ENCODE measurements at places on chromosomes 11 and 22.
A peak's percentile ranks its signal among the peaks of the same experiment; 100 is the strongest.

GRCh38 chr11:119012629-119013170, 5.4 kb downstream of the RPS25 start:
- no peak for DNase-seq

DNA sequence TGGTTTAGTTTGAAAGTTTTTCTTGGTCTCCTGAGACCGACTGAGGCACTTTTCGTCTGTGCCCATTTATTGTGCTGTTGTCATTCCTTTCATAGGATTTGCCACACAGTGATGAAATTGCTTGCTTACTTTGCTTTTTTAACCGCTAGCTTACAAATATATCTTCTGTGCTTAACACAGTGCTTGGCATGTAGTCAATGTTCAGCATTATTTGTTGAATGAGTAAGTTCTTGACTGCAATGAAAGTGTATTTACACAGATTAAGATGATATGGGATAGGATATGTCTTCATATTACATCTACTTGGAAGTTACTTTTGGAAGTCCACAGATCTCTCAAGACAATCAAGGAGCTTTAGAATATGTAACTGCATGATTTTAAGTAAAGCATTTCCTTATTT, 91.2 kb downstream of the GRIA4 start:
- DNase-seq, result no peak

DNA sequence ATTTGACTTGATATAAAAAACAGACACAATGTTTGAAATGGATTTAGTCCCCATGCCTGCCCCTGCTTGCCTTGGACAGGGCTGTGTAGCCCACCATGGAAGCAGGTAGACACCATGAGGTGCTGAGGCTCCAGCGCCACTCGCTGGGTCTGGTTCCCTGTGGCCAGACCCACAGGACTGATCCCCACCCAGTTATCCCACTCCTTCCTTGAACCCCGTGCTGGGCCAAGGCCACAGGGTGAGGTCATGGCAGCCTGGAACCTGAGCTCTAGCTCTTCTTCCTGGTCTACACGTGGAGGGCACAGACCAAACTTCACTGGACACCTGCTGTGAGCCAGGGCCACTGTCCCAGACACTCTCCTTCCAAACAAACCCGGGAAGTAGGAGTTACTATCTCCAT, 42.5 kb downstream of the GAB4 start:
- no peak for DNase-seq

- DNase-seq, result no peak
These were observed 353.2 kb upstream of the TENM4 start for GRCh38 chr11:79794057-79794456.

DNA sequence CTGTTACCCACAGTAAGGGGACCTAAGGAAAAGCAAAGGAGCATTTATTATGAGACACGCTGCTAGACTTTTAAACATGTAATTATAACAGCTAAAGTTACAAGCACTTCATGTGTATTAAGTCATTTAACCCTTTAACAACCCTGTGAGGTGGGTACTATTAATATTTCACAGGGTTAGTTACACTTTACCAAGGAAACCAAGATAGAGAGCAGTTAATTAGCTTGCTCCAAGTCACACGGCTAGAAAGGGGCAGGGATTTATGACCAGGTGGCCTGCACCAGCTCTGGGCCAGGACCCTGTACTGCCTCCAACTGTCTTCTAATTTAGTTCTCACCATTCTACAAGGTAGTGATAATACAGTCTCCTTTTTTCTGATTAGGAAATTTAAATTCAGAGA, 74.9 kb downstream of the RPL27A start:
- DNase-seq, result no peak

DNA sequence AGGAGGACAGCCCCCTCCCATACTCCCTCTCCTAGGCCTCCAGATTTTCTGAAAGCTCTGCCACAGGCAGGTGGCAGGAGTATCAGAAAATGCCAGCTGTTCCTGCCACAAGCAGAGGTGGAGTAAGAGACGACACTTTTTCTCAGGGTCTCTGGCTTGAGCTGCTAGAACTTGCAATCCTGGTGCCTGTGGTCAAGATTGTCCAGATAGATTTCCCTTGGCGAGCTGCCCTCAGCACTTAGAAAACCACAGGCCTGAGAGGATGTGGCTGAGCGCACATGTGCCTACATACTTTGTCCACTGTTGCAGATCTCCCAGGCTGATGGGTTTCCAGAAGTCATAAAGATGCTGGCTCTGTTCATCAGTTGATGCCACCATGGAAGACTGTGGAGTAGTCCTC, 65.7 kb upstream of the NAV2 start:
- DNase-seq, result peak; percentile 71

- no peak for DNase-seq
These were observed 393.2 kb upstream of the TENM4 start for GRCh38 chr11:79834015-79834414.

DNA sequence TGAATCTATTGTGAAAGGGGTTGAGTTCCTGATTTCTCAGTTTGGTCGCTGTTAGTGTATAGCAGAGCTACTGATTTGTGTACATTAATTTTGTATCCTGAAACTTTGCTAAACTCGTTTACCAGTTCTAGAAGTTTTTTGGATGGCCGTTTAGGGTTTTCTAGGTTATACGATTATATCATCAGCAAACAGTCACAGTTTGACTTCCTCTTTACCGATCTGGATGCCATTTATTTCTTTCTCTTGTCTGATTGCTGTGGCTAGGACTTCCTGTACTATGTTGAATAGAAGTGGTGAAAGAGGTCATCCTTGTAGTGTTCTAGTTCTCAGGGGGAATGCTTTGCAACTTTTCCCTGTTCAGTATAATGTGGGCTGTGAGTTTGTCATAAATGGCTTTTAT, 24.6 kb upstream of the OOSP4B start:
- no peak for DNase-seq

GRCh38 chr11:131977854-131978253, 607.4 kb downstream of the NTM start:
- DNase-seq, result no peak

DNA sequence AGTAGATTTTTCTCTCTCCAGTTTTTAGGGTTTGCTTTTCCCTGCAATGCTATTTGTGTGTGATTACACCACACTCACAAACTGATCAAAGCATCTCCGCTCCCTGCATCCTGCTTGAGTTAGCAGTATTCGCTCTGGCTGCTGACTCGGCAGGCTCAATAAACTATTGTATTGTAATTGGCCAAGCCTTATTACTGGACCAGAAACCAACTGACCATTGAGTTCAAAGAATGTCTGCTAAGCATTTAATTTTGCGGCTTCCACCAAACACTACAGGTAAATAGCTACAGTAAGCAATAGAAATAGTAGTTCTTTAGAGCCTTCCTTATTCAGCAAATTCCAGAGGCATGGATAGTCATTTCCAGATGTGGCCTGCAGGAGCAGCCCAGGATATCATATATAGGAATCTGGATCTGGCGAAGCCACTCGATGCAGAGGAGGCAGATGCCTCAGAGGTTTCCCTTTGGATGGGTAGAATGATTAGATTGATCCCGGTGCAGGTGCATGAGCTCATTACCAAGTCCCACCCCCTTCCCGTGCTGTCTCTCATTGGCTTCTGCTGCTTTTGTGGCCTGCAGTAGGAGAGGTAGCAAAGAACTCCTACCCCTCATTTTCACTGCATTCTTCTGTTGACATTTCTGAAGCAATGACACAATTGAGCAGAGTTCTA, 77.3 kb downstream of the COMMD9 start:
- DNase-seq, result no peak

DNA sequence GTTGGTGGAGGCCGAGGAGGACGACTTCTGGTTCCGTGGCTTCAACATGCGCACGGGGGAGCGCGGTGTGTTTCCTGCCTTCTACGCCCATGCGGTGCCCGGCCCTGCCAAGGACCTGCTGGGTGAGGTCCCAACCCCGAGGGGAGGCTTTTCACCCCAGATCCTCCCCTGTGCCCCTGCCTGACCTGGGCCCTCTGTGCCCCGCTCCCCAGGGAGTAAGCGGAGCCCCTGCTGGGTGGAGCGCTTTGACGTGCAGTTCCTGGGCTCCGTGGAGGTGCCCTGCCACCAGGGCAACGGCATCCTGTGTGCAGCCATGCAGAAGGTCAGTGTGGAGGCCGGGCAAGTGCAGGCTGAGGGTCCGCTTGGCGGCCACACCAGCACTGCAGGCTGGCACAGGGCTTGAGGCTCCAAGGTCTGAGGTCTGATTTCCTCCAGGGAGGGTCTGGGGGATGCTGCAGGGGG, 5.1 kb downstream of the MAPK8IP2 start:
- no peak for DNase-seq

DNA sequence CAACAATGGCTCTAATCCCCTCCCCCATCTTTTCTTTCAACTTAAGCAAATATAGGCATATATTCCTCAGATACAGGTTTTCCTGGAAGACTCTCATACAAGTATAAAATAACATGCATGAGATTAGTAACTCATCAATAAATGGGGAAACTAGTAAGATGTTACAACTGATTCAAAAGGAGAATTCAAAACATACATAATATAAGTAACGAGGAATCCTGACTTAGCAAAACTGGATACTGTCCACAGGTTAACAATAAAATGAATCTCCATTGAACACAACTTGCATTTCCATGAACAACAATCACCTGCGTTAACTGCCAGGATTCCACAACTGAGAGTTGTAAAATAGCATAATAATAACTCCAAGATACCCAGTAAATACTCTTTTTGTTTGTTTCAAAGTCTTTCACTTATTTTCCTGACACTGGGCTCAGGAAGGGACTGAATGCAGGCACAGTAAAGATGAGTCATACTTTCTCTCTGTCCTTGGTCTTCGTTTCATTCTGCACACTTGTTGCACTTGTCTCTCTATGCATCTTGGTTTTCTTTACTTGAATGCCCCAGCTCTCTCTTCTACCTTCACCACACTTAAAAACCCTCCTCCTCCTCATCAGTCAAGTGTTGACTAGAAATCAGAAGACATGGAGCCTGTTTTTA, 8.1 kb downstream of the APIP start:
- DNase-seq, result no peak

DNA sequence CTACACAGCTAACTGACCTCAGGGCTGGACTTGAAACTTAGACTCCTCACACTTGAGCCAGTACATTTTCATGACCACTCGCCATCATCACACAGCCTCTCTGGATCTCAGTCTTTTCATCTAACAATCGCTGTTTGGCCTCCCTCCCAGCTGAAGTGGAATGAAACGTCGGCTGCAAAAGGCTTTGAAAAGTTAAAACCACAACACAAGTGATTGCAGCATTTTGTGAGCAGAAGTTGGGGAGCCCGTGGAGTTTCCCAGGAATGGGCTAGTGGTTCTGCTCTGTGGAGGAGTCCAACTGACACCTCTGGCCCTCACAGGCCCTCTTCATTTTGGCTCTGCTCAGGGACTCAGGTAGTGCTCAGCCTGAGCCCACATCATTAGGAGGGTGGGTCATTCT, 35.9 kb upstream of the TRIM29 start:
- no peak for DNase-seq

- peak; percentile 34 for DNase-seq
These were observed 14.1 kb downstream of the BTBD10 start for GRCh38 chr11:13448876-13449275.

DNA sequence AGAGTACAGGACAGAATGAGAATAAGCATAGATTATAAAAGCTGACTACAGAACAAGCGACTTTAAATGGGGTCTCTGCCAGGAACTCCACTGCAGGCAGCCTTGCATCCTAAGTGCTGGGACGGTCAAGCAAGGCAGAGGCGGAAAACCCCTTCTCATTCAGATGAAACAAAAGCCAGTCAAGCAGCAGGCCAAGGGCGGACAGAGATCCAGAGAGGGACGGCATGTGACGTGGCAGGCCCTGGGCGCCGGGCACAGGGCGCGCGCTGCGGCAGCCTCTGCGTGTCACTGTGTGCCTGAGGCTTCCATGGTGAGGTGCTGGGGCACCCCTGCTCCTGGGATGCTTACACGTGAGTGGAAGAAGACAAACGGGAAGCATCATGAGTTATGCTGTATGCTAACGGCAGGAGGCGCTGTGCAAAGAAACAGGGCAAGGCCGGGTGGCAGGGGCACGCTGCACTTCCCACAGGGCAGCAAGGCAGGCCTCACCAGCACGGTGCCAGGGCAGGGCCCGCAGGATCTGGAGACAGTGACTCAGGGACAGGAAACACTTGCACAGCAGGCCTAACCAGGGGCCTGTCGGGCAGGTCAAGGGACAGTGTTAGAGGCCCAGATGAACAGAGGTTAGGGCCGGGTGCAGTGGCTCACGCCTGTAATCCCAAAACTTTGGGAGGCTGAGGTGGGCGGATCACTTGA, 6.2 kb downstream of the TOLLIP start:
- DNase-seq, result peak; percentile 27

- no peak for DNase-seq
These were observed 30.1 kb upstream of the ZBTB44 start for GRCh38 chr11:130344841-130345240.

- DNase-seq, result no peak
These were observed 44.3 kb upstream of the H19 start for GRCh38 chr11:2041963-2042362.

GRCh38 chr11:130839981-130840666, 76.2 kb downstream of the SNX19 start:
- peak; percentile 64 for DNase-seq

- DNase-seq, result no peak
These were observed 17.6 kb downstream of the MAP6 start for GRCh38 chr11:75651218-75651617.

- DNase-seq, result no peak
These were observed 83.3 kb downstream of the BARX2 start for GRCh38 chr11:129458756-129459535.

- no peak for DNase-seq
These were observed 84.6 kb upstream of the LDLRAD3 start for GRCh38 chr11:35859301-35859700.

DNA sequence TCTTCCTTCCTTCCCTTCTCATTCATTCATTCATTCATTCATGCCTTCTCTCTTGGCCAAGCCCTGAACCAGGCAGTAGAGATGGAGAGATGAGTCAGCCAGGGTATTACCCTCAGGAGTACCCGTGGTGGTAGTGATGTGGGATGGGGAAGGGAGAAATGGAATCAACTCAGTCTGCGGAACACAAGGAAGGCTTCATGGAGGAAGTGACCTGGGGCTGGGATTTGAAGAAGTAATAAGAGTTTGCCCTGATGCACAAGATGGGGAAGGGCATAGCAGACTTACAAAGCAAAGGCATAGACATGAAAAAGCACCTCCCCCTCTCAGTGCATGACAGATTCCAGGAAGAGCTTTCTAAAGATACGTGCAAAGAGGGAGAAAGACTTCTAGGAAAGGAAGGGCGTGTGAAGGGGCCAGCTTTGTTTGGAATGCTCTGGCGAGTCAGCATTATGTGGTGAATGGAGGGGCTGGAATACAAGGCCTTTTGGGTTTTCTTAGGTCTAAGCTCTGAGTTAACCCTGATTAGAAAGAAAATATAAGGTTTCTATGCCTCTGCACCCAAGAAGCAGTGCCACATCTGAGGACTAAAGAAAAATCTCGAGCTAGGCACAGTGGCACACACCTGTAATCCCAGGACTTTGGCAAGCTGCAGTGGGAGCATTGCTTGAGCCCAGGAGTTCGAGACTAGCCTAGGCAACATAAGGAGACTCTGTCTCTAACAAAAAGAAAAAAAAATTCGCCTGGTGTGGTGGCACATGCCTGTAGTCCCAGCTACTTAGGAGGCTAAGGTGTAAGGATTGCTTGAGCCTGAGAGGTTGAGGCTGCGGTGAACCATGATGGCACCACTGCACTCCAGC, 36.4 kb upstream of the ACER3 start:
- no peak for DNase-seq

- no peak for DNase-seq
These were observed 189.3 kb downstream of the GUCY1A2 start for GRCh38 chr11:106828976-106829375.

GRCh38 chr11:68117853-68118470, 3.2 kb downstream of the CHKA start:
- no peak for DNase-seq
